ENCODE measurements at places on chromosomes 7 and 10. TPM values are rescaled to one million over a fixed set of nuclear protein-coding genes. Genes with fewer than 3 reads are reported as not detected.

REPIN1 gene
- total RNA-seq = 69.6 TPM

TYW1B gene
- total RNA-seq = 5.3 TPM

JCAD gene
- 65.3 TPM for total RNA-seq

DNA sequence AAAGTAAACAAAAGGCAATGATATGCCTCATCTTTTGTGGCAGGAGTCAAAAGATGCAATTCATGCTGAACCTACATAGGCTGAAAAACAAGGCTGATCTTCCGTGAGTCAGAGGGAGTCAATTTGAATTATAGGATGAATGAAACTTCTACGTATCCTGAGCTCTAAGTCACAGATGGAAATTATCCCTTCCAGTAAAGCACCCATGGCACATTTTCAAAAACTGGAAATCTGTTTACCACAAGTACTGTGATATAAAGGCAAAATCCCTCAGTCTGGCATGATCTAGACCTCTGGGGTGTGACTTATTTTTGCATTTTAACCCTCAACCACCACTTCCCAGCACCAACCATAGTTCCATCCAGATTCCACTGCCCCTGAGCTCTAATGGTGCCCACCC is 69.6 kb downstream of the NRG3 start:
- DNase-seq = no peak
- H3K4me3 ChIP-seq = no peak overlapping the region
- no peaks in the 10 kb centered on the region for H3K4me1 ChIP-seq
- no peaks in the 10 kb centered on the region for H3K27me3 ChIP-seq

DNA sequence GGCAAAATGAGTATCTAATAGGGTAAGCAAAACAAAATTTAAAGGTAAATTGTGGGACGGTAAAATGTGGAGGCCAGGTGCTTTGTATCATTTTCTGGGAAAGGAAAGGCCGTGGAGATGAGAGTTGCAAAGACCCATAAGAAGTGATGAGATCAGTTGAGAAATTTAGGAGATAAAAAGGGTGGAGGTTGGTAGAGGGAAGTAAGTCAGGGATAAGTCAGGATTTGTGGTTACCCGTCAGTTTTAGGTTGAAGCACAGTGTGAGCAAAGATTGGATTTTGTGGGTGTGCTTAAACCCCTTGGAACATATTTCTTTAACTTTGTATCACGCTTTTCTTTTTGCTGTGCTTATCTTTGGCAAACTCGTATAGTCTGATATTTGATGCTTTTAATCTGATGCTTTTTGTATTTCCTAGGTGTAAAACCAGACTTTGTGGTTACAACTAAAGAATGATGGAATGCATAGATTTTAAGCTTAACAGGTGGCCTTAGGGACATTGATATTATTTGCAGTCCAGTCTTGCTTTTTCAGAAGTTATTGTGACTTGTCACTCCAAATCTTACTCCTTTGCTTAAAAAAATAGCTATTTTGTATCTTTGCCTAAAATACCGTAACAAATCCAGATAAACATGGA is 1.2 kb downstream of the BTRC start:
- no peak for DNase-seq
- H3K27me3 ChIP-seq = no peaks in the 10 kb centered on the region
- peaks cover 4% of the 10 kb centered on the region for H3K4me1 ChIP-seq
- no peak overlapping the region for H3K27ac ChIP-seq
- no peak overlapping the region for H3K4me3 ChIP-seq
- H3K36me3 ChIP-seq = no peaks in the 10 kb centered on the region

- no peaks in the 10 kb centered on the region for H3K27me3 ChIP-seq
- no peaks in the 10 kb centered on the region for H3K36me3 ChIP-seq
- DNase-seq = no peak
- H3K4me1 ChIP-seq = no peaks in the 10 kb centered on the region
These were observed 402.6 kb downstream of the NRG3 start for GRCh38 chr10:82277591-82277990.
